ENCODE measurements at places on chromosomes 1 and 21.
A peak's percentile ranks its signal among the peaks of the same experiment; 100 is the strongest.

DNA sequence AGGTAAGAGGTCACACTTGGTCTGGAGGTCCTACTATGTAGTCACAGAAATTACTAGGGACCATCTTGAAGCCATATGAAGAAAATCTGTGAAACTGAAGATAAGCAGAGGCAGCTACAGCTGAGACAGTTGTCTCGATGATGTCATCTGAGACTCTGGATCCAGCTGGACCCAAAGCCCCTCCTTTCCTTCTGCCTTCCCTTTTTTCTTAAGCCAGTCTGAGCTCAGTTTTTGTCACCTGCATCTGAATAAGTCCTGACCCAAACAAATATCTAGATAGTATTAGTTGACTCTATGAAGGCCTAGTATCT, 143.3 kb downstream of the ETS2 start:
- DNase-seq, result no peak

DNA sequence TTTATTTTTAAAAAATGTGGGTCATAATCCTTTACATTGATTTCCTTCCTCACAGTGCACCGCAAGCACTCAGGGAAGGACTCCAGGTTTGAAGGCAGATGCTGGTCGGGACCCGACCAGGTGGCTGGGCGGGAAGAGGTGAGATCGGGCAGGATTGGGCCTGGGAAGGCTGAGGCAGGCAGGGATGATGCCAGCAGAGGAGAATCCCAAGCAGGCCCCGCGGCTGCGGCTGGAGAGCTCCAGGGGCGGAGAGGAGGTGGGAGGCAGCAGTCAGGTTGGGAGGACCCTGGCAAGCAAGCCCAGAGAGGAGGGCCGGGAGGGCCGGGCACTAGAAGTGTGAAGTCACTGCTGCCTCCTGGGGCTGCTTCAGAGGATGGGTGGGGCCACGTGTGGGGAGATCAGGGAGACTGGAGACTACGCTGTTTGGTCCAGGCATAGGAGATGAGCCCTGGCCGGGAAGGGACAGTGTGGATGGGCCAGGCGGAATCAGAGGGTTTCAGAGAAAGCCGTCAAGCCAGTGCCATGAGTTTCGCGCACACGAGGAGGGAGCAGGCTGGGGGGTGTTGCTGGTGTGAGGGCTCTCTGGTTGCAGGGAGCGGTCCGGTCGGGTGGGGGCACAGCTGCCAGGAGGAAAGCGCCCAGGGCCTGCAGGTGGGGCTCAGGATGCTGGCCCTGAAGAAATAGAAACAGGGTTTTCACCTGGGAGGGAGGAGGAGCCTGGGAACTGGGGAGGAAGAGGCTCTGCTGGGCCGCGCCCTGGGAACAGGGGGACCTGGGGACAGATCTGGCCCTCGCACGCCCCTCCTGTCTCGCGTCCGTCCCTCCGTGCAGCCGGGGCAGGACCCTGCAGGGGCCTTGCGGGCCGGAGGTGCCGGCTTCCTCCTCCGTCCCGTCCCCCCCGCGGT, 888 bp upstream of the COL18A1 start:
- DNase-seq, result no peak

GRCh38 chr1:198598796-198599321, 40.0 kb upstream of the PTPRC start:
- no peak for DNase-seq

DNA sequence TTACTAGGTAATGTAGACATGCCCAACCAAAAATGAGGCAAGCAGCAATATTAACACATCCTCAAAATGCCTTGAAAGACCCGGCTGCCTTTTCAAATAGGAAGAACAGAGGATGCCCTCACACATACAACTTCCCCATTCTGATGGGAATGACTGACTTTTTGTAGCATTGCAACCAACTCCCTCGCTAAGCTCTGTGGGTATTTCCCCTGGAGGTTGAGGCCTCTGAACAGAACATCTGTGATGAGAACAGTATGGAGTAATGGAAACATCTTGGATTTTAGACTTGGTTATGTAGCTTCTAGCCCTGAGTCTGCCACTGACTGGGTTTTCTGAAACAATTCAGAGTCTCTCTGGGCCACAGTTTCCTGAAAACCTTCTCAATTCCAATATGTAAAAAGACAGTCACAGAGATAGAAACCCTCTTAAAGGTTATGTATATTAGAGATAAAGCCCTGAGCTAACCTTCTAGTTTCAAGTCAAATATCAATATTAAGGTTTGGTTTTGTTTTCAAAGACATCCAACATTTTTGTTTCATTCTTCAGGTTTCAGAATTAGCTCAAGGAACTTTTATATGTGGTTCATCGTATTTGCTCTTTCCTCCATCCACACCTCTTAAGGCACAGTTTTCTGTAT, 311.5 kb downstream of the SETD4 start:
- no peak for DNase-seq

DNA sequence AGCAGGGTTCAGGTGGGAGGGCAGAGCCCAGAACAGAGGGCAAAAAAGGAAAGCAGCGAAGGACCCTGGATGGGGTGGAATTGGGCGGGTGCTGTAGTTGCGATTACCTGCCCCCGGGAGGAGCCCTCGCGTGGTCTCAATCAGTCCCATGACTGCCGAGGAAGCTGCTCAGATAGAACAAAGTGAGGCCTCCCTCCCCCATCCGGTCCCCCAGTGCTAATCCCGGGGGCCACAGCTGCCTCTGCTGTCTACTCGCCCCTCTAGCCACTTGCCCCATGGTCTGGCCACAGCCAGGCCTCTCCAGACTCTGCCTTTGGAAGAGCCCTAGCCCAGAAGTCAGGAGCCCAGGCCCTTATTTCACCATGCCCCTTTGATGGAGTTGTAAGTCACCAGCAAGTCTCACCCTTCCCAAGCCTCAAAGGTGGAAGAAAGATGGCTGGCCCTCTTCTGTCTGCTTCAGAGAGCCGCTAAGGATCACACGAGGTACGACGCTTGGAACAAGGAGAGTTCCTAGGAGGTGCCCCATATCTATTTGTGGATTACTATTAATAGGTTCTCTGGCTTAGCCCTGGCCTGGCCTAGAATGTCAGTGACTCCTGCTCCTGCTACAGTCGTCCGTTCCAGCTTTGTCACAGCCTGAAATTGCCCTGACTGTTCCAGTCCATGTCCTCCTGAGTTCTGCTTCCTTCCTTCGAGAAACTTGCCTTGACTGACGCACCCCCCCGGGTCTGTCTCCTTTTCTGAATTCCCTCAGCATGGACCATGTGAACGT, 16.4 kb downstream of the ECHDC2 start:
- DNase-seq, result peak; percentile 2

- DNase-seq, result no peak
Measured at GRCh38 chr1:50424884-50425375, 1.7 kb upstream of the DMRTA2 start.

- no peak for DNase-seq
Measured at GRCh38 chr1:20401405-20402010, 84.5 kb downstream of the CAMK2N1 start.

DNA sequence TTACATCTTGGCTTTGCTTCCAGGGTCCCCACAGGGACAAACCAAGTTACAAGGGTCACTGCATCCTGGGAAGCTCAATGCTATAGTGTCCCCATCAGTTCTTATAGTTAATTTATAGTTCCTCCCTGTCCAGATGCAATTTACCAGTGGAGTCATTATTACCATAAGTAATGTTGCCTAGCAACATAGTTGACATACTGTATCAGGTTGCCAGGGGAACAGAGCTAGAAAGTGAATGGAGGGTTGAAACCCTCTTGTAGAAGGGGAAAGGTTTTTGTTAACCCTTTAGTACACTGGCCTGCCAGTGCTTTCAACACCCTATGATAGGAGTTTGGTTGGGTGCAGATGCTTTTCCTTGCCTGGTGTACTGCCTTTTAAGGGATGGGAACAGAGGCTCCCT, 34.3 kb upstream of the TTC4 start:
- DNase-seq, result no peak

GRCh38 chr1:204817341-204817740, 53.3 kb upstream of the NFASC start:
- no peak for DNase-seq

GRCh38 chr1:76891931-76892622, 24.8 kb downstream of the ST6GALNAC5 start:
- DNase-seq, result peak; percentile 63

DNA sequence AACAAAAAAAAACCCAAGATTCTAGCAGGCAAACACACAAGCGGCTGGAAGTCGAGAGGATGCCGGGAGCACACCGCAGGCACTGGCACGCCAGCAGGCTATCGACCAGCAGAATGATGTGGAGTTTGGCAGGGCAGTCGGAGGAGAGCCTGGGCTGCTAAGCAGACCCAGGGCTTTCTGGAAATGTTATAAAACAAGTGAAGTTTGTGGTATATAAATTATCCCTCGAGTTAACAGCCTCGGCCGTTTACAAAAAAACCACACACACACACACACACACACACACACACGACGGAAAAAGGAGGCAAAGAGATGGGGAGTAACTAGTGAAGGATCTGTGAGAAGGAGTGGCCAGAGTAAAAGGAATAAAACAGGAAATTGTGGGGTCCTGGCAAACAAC, 87.2 kb upstream of the IVNS1ABP start:
- no peak for DNase-seq

- no peak for DNase-seq
Measured at GRCh38 chr21:26110715-26111114, 59.9 kb downstream of the APP start.

DNA sequence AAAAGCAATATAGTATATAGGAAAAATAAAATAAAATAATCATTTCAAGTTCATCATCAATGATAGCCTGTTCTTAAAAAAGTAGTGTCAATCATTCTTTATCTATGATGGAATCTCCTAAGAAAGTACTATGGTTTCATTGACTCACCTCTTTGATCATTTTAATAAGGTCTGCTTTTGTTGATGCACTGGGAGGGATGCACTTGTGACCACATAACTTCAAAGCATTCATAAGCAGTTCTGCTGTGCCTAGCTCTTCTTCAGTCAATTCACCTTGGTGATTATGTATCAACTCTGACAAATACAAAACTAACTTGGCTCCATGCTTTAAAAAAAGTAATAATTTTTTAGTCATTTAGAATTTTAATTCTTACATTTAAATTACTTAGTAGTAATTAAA, 84.8 kb upstream of the GNG4 start:
- DNase-seq, result no peak

DNA sequence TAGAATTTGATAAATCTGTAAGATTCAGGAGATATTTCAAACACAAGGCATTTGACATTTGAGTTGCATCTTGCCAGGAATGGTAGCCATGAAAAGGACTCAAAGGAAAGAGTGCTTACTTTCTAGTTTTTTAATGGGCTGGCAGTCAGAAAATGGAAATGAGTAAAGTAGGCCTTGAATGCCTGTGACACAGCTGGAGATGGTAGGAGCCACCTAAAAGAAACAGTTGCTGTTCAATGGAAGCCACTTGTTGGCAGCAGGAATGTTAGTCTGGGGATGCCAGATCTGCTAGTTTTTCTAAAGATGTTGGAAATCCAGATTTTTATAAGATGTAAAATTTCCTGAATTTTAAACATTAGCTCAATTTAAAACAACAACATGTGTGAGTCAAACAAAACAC, 43.6 kb downstream of the CACHD1 start:
- no peak for DNase-seq

DNA sequence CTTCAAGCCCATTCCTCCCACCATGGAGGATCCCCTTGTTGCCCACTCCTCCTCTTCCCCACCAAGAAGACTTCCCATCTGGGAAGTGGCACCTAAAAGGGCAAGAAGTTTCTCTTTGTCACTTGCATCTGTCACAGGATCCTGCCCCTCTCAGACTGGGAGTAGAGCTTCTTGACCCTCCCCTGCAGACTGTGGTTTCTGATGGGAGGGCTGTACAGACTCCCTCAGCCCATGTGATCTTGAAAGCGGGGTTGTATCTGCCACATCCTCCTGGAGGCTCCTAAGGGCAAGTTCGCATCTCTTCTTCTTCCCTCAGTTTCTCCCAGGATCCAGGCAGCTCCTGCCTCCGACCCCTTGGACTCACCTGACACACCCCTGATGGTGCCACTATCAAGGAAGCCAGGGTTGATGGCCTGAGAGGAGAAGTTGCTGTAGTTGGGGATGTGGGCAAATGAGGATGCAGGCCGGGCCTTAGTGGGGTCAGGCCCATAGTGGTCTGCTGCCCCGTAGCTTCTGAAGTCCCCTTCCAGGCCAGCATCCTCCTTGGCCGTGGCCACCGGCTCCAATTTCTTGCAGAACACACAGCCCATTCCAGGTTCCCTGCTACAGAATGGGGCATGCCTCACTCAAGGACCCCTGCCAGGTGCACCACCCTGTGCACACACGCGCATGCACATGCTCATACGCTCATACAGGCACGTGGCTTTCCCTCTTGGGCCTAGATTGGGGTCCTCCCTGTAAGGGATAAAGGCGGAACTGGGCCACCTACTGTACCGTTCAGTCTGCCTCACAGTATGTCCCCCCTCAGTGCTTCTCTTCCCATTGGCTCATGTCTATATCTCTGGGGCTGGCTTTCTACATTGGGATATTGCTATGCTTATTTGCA, 11.4 kb downstream of the FGR start:
- DNase-seq, result no peak

DNA sequence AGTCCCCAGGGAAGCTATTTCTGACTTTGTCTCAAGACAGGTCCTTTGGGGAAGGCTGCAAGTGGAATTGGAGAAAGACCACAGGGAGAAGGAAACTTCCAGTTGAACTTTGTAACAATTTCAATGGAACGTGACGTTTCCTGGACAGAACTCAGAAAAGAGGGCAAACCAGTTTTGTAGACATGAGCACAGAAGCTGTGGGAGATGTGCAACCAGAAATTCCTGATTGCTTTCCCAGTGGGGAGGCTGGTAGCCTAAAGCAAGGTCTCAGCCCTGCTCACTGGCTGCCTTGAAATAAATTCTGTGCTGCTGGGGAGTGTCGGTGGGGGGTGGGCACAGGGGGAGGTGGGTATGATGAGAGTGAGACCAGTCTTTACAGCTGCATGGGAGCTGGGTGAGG, 1206.7 kb upstream of the ADGRL2 start:
- DNase-seq, result no peak

- DNase-seq, result no peak
Measured at GRCh38 chr21:32612999-32613337, 791 bp upstream of the CFAP298 start.

DNA sequence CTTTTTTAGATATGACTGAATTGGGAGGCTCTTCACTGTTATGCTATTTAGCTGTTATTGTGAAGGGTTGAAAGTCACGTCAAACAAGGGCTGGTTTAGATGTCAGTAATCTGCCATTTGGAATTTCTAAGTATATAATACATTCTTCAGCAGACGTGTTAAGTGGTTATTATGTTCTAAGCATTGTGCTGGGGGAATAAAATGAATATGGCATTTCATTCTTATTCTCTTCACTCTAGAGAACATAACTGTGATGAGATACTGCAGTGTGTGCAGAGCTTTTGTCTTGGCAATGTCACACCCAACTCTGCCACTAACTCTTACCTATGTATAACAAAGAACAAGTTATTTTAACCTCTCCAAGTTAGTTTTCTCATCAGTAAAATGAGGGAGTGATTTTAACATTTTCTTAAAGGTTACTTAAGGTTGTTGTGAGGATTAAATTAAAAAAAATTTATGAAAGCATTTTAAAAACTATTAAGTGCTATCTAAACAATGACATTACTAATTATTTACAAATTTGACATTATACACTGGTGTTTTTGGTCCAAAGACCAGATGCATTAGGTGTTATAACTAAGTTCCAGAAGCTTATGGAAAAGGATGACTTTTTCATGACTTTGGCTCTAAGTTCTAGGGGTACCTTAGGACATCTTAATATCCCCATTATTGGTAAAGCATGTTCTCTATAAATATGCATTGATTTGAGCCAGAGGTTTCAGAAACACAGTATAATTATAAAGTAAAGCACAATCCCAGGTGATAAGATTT, 58.3 kb downstream of the SLC30A7 start:
- DNase-seq, result no peak
